HT-29 (cell line): ENCODE measurements at places on chromosomes 4 and X. TPM values are rescaled to one million over a fixed set of nuclear protein-coding genes. Genes with fewer than 3 reads are reported as not detected.

The DSPP gene
- total RNA-seq: not detected in 2 replicates

The PLP2 gene
- 27.3 and 28.1 TPM in 2 replicates for total RNA-seq

DNA sequence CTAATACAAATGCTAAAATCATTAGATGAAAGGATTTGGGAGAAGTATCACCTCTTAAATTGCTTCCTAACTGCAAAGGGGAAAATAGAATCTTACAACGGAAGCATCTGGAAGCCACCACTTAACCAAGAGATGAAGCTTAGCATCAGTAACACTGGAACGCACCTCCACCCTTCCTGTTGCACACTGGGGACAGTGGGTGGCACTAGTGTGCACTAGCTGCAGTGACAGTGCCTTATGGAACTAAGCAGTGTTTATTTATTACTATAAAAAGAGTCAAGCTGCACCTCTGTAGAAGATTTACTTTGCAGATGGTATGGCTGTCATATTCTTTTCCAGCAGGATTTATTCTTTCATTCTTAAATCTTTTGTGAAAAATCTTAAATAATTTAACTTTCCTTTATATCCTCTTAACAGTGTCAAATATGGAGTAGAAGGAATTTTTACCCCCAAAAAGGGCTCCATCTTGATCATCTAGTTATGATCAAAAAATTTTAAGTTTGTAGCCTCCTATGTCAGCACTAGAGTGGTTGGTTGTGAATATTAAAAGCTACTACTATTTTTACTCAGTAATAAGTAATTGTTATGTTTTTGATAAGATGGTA, 76.7 kb downstream of the SCD5 start:
- DNase-seq: peak; percentile 53

GRCh38 chr4:135508006-135508714, 1306.6 kb upstream of the PABPC4L start:
- peak; percentile 19 for DNase-seq

The MAGEA3 gene
- total RNA-seq: 9.1 and 10.0 TPM in 2 replicates

The TAB3 gene
- total RNA-seq: 4.4 and 5.7 TPM in 2 replicates

GRCh38 chrX:118250445-118250844, 95.5 kb upstream of the WDR44 start:
- no peak for DNase-seq

The KLHL4 gene
- not detected in 2 replicates for total RNA-seq
